Caki2 (cell line): ENCODE measurements at places on chromosomes 3 and 15.
A peak's percentile ranks its signal among the peaks of the same experiment; 100 is the strongest.

- no peak for DNase-seq
Observed at GRCh38 chr15:86765281-86765680, 685.6 kb downstream of the AGBL1 start.

GRCh38 chr3:32862247-32862935, 44.6 kb downstream of the TRIM71 start:
- DNase-seq, result no peak

DNA sequence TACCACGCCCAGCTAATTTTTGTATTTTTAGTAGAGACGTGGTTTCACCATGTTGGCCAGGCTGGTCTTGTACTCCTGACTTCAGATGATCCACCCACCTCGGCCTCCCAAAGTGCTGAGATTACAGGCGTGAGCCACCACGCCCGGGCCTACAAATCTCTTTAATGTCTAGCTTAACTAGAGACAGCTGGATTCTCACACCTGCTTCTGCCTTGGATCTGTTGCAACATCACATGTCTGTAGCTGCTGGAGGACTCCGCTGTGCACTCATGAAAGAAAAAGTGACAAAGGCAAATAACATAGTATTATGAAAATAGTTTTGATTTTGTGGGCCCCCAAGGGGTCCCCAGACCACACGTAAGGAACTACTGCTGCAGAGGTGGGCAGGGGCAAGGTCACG, 85.9 kb downstream of the NCEH1 start:
- peak; percentile 30 for DNase-seq

- DNase-seq, result no peak
Observed at GRCh38 chr3:140216249-140216648, 281.3 kb downstream of the CLSTN2 start.

DNA sequence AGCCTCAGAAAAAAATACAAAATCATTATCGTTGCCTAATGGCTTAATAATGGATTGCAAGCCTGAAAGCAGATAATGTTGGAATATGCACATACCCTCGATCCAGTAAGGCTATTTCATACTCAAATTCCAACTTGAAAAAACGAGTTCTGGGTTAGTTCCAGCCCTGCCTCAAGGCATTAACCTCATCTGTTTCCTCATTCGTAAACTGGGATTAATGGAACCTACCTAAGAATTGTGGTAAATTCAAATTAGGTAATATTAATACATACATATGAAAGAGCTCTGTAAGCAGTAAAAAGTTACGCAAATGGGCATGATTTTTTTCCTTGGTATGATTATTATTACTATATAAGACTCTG, 107.5 kb downstream of the SRGAP3 start:
- no peak for DNase-seq

DNA sequence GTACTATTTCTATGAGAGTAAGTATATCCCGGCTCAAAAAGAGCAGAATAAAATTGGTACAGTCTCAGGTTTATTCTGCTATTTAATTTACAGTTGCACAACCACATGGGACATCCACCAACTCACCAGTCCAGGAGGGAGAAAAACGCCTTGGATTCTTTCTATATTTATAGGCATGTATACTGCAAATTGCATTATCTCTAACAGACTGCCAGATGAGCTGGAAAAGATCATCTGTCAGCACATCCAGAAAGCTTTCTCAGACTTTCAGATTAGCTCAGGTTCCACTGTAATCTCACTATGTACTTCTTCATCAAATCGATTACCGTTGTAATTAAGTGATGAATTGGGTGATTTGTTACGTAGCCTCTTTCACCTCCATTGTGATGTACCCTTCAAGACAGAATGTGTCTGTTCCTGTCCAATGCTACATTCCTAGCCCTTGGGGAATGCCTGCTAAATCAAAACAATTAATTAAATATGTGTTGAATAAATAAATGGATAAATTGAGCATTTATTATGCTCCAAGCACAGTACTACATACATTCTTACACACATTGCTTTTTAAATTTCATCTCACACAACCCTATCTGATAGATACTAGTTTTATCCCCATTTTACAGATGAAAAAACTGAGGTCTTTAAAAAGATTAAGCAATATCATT, 38.1 kb upstream of the TMC3 start:
- DNase-seq, result no peak

DNA sequence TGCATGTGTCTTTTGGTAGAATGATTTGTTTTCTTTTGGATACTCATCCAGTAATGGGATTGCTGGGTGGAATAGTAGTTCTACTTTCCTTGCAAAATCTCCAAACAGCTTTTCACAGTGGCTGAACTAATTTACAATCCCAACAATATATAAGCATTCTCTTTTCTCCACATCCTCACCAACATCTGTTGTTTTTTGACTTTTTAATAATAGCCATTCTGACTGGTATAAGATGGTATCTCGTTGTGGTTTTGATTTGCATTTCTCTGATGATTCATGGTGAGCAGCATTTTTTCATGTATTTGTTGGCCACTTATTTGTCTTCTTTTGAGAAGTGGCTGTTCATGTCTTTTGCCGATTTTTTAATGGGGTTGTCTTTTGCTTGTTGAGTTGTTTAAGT, 55.8 kb downstream of the ST8SIA2 start:
- no peak for DNase-seq

GRCh38 chr15:57578288-57578900, 13.3 kb upstream of the MYZAP start:
- DNase-seq, result no peak

DNA sequence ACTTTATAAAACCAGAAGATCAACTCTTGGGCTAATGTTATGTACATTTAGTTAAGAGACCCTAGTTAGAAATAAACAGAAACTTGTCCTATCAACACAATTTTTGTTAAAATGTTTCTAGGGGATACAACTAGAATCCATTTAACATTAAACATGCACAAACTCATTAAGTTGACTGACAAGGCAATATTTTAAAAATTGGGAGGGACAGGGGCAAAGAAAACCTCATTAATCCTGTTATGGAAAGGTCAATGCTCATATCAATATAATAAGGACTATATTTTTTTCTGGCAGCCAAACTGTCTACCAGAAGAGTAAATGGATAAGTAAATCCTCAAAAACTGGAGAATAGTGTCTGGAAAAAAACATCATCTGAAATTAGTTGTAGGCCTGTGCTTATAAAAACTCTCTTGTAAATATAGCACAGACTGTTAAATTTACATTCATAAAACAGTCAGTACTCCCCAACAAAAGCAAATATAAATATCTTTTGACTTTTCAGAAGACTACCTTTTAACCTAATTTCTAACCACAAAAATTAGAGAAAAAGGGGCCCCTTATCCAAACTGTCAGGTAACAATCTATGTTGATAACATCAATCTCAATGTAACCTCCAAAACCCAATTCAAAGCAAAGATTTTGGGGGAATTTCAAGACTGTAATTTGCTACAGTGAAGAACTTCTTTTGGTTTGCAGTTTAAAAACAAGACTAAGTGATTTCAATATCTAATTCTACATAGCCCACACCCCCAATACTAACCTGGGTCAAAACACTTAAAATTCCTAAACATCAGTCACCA, 4.2 kb downstream of the TRA2B start:
- no peak for DNase-seq

DNA sequence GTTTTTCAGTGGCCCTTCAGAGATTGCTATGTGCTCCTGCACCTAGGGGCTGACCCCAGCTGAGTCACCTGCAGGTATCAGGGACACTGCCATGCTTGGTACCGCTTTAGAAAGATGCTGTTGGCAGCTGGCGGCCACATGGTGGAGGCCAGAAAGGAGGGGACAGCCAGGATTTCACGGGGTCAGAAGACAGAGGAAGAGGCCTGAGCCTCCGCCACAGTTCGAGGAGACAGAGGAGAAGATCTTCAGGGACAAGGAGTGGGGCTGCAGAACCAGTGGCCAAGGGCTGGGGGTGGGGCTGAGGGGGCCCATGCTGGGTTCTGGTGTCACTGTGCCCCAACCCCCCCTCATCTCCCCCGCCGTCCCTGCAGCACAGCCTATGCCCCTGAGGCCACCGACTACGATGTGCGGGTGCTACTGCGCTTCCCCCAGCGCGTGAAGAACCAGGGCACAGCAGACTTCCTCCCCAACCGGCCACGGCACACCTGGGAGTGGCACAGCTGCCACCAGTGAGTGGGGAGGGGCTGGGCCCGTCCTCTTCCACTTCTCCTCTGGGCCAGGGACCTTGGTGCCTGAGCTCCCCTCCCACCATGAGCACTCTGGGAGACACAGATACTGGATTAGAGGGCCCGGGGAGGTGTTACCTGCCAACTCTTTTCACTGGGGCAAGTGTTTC, 19.9 kb downstream of the LOXL1 start:
- no peak for DNase-seq

- no peak for DNase-seq
Observed at GRCh38 chr15:92681141-92681631, 25.6 kb upstream of the FAM174B start.

DNA sequence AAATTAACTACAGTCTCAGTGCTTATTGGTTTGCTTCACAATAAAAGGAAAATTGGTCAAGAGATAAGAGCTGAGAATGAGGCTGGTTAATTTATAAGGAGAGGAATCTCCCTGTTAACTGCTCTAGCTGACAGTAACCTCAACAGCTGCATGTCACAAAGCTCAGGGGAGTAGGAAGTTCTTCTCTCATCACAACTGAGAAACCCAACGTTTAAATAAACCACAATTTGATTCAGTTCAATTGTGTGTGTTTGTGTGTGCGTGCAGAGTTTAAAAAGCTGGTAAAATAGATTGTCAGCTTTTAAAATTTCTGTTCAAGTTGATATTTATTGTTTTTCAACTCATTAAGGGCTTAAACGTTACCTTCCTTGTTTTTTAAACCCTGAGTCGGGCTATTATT, 3.5 kb upstream of the TGFBR2 start:
- no peak for DNase-seq

GRCh38 chr15:60989696-60990095, 239.4 kb downstream of the RORA start:
- no peak for DNase-seq

GRCh38 chr3:53748512-53749271, 97.5 kb downstream of the CHDH start:
- no peak for DNase-seq

GRCh38 chr3:169913323-169913722, 2.0 kb downstream of the SAMD7 start:
- no peak for DNase-seq

GRCh38 chr3:55782807-55783206, 295.7 kb upstream of the WNT5A start:
- DNase-seq, result no peak

DNA sequence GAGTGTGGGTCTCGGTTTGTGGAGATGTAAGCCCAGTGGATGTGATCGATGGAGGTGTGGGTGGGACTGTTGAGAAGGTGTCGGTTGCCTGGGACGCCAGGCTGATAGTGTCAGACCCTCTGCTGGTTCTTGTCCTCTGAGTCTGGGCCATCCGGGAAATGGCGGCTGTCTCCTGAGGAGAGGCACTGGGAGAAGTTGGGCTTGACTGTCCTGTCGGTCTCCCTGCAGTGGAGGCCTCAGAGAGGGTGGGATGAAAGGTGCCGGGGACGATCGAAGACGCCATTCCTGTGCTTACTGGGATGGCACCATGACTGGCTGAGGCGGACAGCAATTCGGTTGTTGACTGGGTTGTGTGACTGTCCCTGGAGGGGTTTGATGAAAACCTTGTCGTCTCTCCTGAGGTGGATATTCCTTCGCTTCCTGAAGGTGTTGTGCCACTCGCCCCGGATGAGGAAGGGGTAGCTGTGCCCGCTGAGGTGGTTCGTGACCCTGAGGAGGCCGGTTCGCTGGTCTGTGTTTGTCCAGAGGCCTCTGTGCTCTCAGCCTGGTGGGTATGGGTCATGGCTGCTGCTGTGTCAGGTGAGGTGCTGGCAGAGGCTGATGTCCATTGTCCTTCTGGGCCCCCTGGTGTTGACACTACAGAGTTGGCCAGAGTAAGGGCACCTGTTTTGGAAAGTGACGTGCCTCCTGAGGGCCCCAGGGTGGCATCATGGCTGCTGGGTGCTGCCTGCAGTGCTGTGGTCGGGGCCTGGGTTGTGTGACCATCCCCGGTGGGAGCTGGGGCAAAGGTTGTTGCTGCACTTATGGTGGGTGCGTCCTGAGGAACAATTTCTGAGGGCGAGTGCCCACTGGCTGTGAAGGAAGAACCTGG, 22.8 kb downstream of the MUC4 start:
- no peak for DNase-seq

GRCh38 chr3:49712631-49713317, 6.7 kb downstream of the AMIGO3 start:
- DNase-seq, result no peak

GRCh38 chr3:15300323-15301078, 31.9 kb downstream of the SH3BP5 start:
- DNase-seq, result peak; percentile 52

DNA sequence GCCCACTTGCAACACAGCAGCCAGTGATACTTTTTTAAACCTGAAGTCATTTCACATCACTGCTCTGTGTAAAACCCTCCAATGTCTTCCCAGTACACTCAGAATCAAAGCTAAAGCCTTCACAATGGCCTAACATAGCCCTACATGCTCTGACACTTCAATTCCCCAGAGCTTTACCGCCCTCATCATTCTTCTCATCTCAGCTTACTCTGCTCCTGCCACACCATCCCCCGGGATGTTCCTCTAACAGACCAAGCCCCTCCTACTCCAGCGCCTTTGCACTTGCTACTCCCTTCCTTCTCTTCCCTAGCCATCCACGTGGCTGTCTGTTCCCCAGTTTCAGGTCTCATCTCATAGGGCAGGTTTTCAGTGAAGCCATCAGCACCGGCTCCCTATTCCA, 194.0 kb downstream of the SSR3 start:
- DNase-seq, result no peak

- no peak for DNase-seq
Observed at GRCh38 chr3:150635526-150635925, 32.4 kb downstream of the SELENOT start.

GRCh38 chr15:45637552-45638033, 2.8 kb downstream of the SQOR start:
- peak; percentile 52 for DNase-seq

DNA sequence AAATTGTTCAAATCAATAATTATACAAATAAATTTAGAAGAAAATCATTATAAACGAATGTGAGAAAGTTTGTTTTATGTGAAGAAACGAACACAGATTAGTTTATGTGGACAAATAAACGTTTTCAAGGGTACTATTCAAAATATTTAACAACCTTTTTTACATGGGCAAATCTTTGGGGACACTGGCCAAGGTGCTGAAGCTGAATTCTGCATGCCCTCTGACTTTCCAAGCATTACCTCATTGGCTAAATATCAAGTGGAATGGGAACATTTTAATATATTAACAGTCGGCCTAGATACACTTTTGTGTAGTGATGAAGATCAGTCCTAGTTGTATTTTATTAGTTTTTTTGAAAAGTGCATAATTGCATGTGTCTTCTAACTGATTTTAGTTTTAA, 636.4 kb upstream of the DPPA4 start:
- DNase-seq, result no peak
